ENCODE measurements at places on chromosomes 6 and 20.

DNA sequence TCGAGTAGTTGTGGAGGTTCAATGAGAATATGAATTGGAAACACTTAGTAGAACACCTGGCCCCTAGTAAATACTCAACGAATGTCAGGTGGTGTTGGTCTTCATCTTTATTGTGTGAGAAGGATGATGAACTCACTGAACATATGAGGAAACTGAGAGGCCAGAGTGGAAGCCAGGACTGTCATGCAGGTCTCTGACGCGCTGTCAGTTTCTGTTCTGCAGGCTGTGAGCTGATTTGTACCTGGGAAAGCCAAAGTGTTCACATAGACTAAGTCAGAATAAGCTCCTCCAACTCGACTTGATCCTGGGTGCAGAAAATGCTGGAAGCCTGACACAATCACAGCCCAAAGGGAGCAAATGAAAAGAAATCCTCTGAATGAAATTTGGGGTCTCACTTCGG, 222.2 kb downstream of the LY86 start:
- no peak for DNase-seq

DNA sequence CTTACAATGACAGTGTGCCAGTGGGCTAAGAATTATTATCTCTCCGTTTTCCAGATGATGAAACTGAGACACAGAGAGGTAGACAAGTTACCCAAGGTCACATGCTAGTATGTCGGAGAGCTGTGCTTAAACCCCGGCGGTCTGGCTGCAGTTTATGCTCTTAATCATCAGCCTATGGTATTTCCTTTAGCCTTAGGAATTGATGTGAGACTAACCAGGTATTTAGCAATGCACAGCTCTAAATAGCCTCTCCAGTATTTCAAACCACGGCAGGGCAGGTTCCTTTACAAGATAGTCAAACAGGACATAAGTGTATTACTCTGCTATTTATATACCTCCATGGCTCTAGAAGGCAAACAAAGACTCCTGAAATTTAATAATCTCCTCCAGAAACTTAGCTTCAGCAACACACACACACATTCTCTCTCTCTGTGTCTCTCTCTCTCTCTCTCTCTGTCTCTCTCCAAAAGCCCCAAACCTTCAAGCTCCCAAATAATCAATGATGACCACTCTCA, 142.0 kb upstream of the ZNF217 start:
- DNase-seq = no peak

- DNase-seq = no peak
Measured at GRCh38 chr6:78492351-78493017, 374.9 kb upstream of the IRAK1BP1 start.

DNA sequence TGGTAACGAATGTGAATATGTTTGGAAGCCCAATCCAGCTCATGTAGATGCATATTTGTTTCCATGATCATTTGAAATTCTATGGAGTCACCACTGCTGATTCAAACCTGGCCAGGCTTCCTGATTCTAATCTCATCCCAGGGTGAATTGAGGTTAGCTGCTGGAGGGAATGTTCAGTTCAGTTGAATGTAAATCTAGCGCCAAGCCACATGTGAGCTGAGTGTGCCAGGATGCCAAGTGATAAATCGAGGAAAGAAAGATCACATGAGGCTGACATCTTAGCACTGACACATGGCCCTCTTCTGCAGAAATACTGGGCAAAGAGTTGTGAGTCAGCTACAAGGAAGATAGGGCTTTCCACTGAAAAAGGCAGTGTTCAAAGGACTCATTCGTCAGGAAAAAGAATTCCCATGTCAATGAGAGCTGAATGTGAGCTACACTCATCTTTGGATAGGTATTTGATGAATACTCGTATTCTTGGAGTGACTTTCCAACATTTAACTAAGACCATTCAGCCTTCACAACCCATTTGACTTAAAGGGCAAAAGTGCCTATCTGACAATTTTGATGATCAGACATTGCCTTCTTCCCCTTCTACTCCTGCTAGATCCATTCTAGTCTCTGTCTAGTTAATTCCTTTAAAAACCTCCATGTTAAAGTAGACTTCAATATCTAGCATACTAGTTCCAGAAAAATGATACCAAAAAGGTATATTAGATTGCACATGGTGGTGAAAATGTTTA, 172.1 kb downstream of the MTFR2 start:
- no peak for DNase-seq

GRCh38 chr20:33773412-33774089, 37.6 kb upstream of the CHMP4B start:
- no peak for DNase-seq

All from hippocampal formation (tissue), 2 donors.